ENCODE measurements at places on chromosomes 4 and X.

DNA sequence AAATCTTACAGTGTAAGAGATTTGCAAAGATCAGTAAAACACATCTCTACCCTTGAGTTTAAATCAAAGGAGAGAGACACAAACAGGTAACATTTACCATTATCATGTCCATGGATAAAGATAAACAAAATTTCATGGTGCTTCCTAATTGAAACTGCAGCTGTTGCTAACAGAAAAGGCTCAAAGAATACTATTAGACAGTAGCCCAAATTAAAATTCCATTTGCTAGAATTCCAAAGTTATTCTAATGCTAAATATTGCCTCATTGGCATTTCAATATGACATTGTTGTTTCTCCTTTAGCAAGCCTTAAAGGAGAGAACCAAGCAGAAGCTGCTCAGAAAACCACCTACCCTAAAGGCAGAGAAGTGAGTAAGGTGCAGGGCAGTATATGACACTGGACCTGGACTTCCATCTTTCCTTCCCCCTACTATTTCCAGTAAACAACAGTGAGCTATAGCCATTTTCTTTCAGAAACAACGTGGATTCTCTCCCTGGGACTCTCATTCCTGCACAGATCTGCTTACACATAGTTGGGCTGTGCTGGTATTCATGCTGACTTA is 19.5 kb upstream of the ZCCHC13 start:
- DNase-seq, result no peak

DNA sequence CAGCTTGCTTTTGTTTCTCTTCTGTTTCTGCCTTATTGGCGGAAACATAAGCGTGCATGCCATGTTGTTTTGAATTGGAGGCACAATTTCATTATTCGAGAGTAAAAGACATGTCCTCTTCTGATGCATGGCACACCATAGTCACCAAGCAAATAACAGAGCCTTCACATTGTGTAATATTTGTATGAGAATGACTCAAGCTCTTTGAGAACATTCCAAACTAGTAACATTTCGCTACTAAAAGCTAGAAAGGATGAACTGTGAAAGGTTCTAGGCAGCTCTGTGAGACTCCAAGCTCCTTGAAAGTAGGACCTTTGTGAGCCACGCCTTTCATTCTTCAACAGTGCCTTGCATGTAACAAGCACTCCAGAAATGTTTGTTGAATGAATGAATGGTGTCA is 9.2 kb upstream of the ANXA3 start:
- no peak for DNase-seq

DNA sequence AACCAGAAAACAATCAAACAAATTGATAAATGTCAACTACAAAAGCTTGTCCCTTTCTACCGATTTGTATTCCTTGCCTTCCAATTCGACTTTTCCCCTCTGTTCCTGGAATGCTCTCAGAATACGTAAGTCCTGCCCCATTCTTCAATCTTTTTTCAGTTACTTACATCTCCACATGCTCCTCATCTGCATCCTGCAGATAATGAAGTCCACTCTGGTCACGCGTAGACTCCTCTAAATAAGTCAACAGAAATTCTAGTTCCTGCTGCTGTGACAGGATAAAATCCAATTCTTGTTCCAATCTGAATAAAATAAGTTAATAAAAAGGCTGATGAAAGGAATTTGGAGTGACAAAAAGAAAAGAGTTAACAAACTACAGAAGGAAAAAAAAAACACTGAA is 34.4 kb upstream of the RBM41 start:
- DNase-seq, result no peak

GRCh38 chr4:125125276-125125675 is 189.5 kb upstream of the FAT4 start:
- no peak for DNase-seq

GRCh38 chr4:164948975-164949374 is 28.5 kb downstream of the TRIM61 start:
- DNase-seq, result no peak

GRCh38 chrX:30800901-30801300 is 88.2 kb downstream of the TAB3 start:
- DNase-seq, result no peak

DNA sequence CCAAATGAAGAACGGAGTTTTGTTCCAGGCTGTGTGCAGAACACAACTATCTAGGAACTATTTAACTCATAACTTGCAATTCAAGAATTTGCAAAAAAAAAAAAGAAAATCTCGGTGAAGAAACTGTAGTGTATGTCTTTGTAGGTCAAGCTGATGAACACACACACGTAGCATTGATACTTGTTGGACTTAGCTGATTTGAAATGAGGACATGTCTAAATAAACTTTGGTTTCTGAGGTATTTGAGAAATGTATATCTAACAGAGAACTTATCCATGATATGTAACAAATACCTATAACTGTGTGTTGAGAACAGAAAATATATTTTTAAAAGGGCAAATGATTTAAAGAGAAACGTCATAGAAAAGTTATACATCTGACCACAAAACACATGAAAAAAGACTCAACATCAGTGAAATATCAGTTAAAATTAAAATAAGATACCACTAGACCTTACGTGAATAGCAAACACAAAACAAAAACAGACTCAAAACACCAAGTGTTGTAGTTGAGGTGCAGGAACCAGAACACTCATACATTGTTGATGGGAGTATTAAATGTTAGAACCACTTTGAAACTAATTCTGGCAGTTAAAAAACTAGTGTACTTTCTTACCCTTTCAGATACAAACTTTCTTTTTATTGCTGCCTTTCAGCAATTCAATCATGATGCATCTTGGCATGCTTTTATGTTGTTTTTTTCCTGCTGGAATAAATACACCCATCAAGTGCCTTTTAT is 1535.8 kb upstream of the PCDH10 start:
- DNase-seq, result no peak

DNA sequence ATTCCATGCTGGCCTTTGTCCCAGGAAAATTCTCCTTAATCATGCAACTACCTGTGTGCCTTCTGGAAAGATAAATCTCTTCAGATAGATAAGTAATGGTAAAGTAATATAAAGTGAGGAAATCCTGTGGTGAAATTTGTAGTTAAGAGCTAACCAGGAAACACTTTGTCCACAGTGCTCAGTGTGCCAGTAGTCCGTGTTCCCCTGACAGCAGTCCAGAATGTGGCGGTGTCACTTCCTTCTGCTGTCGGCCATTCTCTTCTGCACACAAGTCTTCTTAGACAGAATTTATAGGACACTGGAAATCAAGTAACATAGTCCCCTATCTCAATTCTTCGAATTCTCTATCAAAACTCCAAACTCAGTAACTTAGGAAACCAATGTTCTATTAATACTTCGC is 5.7 kb upstream of the CXXC4 start:
- DNase-seq, result no peak

DNA sequence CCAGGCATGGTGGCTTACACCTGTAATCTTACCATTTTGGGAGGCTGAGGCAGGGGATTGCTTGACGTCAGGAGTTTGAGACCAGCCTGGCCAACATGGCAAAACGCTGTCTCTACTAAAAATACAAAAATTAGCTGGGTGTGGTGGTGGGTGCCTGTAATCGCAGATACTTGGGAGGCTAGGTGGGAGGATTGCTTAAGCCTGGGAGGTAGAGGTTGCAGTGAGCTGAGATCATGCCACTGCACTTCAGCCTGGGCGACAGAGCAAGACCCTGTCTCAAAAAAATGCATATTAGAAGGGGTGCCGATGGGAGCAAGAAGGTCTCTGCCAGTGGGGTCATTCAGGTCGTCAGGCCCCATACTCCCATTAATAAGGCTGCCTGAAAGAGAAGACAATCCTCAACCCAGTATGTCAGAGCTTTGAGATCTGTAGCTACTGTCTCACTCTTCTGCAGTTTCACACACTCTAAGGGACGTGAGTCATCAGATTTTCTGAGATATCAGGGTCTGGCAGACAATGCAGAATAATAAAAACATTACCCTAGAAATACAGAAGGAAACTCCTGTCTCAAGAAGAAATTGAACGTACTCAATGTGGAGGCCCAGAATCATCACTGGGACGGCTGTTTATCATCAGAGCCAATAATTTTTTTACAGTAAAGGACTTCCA is 176.7 kb upstream of the FAT1 start:
- DNase-seq, result no peak

DNA sequence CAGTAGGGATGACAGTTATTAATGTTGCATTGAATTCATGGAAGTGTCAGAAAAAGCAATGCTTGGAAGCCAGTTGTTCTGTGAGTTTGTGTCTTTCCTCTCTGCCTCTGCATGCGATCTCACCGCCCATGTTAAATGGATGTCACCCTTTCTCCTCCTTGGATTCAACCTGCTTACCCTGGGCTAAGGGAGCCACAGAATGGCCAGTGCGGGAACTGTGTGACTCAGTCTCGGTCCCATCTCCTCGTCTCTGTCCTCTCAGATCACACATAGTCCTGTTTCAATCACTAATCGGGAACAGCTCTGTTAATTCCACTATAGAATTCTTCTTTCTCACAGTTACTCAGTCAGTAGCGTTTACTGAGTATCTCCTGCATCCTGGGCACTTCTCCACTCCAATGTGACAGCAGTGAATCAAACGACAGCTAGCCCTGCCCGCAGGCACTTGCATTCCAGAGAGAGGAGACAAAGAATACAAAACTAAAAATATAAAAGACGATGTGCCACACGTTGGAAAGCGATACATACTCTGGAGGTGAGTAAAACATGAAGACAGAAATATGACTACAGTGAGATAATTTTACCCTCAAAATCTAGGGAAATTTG is 53.6 kb upstream of the TLR3 start:
- no peak for DNase-seq

- DNase-seq, result no peak
Observed at GRCh38 chr4:157045507-157046127, 30.3 kb upstream of the GLRB start.

GRCh38 chrX:140767646-140768045 is 58.1 kb downstream of the LINC00632 start:
- DNase-seq, result no peak

GRCh38 chr4:125382995-125383394 is 68.2 kb downstream of the FAT4 start:
- no peak for DNase-seq

GRCh38 chrX:116462822-116463221 is at the start of gene CT83:
CT83 (minus strand) TSS chrX:116462976; CDS start chrX:116462856, 120 bp downstream.
- DNase-seq, result no peak

DNA sequence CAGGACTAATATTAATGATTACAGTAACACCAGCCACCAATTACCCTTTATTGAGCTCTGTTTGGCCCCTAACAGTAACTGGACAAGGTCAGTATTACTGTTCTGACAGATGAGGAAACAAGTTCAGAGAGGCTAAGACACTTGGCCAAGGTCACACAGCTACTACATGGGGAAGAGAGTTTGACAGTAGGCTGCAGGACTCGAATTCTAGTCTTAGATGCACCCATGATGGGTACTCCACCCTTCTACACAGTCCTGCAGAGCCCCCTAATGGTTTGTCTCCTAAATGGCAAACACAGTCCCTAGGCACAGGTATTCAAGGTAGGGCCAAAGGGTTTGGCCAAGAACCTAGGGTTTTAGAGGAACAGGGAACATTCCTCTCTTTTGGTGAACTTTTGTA is 93.9 kb downstream of the NSUN7 start:
- no peak for DNase-seq
